ENCODE measurements at places on chromosomes 6 and 20. TPM values are rescaled to one million over a fixed set of nuclear protein-coding genes. Genes with fewer than 3 reads are reported as not detected.

Gene MUCL3
- total RNA-seq, result not detected

Gene TNFRSF6B
- total RNA-seq, result not detected

Gene SLC22A7
- not detected for total RNA-seq

Gene GSTA1
- total RNA-seq, result not detected

Gene HNF4A
- total RNA-seq, result not detected

Gene GJA1
- total RNA-seq, result not detected

Gene PLTP
- 1.7 TPM for total RNA-seq

Gene PCK1
- total RNA-seq, result not detected

Gene CALHM4
- not detected for total RNA-seq

Gene LAMP5
- total RNA-seq, result 0.15 TPM

- DNase-seq, result no peak
Observed at GRCh38 chr6:154732538-154733182, 556 bp upstream of the SCAF8 start.

DNA sequence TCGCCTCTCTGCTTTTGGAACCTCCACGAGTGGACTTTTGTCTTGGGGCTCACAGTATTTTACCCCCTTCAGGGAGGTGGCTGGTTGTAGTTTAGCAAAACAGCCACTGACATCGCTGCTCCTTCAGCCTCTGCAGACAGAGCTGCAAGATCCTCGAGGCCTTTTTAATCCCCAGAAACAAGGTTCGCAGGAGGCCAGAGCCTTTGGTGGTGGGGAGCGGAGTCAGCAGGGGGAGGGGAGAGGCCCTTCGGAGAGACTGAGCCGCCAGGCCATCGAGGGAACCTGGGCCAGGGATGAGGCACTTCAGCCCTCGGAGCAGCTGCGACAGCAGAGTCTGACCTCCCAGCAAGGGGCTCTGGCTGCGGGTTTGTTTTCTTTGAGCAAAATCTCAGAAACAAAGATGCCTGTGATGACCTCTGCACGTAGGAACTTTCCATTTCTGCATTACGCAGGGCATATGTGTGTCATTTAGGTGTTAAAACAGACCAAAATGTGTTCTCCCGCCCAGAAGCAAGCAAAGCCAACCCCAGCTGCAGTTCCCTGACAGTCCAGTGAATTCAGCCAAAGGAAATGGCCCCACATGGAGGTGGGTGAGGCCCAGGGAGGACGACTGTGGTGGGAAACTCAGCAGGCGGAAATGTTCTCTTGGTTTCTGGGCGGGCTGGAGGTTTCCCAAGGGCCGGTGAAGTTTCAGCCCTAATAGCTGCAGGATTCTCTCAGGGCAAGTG lies 171.2 kb upstream of the SULF2 start:
- no peak for DNase-seq

DNA sequence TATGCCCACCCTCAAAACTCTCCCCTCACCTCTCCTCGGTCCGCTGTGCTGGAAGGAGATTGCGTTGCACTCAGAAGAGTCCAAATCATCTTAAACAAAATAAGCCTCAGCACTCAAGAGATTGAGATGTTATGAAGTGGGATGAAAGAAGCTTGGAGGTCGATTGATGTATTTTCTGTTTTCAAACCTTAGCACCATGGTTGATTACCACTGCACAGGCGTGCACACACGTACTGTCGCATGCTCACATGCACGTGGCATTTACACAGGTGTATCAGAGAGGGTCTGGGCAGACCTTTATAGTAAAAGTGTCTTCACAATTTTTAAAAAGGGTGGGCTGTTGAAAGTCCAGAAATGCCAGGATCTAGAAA lies 612 bp upstream of the AGPAT4 start:
- no peak for DNase-seq

DNA sequence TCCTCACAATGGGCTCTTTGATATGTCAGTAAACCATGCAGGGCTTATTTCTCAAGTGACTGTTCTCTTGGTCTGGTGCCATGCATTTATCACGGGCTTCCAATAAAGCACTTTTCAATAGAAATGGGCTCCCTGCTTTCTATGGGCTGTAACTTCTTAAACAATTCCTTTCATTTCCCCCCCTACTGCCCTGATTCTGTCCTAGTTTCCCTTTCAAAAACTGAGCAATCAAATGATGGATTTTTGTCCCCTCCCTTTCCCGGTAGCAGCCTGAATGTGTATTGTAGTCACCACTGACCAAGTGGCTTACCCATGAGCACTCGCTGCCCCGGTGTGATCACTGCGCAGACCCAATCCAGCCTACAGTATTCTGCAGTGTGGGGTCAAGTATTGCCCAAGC lies 13.9 kb downstream of the RPS10 start:
- DNase-seq, result no peak

GRCh38 chr6:145647602-145648001 lies 87.7 kb downstream of the EPM2A start:
- no peak for DNase-seq

DNA sequence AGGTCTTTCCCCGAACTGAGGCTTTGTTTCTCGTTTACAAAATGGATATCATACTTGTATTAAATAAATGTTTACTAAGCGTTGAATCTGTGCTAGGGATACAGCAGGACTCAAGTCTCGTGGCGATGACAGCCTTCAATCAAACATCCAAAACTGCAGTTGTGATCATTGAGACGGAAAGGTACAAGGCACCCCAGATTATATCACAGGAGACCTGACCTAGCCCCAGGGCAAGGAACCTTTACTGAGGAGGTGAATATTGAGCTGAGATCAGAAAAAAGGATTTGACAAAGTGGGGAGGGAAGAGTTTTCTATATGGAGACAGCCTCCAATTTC lies 476 bp downstream of the AAR2 start:
- no peak for DNase-seq

- no peak for DNase-seq
Observed at GRCh38 chr6:128696691-128697689, 176.6 kb upstream of the PTPRK start.

- no peak for DNase-seq
Observed at GRCh38 chr6:136037876-136038460, 186.5 kb downstream of the PDE7B start.

All from B cell (primary cell).